ENCODE measurements at places on chromosomes 6 and 20.

- no peak for DNase-seq
These were observed 12.0 kb downstream of the TOMM6 start for GRCh38 chr6:41799559-41799911.

- DNase-seq, result no peak
These were observed 477.2 kb downstream of the EYS start for GRCh38 chr6:65229825-65230224.

DNA sequence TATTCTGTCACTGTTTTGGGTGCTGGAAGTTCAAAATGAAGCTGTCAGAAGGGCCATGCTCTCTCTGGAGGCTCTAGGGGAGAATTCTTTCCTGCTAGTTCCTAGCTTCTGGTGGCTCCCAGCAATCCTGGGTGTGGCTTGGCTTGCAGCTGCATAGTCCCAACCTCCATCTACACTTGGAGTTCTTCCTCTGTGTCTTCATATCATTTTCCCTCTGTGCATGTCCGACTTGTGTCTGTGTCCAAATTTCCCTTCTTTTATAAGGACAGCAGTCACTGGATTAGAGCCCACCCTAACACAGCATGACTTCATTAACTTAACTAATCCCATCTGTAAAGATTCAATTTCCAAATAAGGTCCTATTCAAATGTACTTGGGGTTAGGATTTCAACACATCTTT, 23.3 kb upstream of the ENPP1 start:
- no peak for DNase-seq

- DNase-seq, result peak; percentile 1
These were observed 8.4 kb upstream of the ULBP2 start for GRCh38 chr6:149933461-149933860.

DNA sequence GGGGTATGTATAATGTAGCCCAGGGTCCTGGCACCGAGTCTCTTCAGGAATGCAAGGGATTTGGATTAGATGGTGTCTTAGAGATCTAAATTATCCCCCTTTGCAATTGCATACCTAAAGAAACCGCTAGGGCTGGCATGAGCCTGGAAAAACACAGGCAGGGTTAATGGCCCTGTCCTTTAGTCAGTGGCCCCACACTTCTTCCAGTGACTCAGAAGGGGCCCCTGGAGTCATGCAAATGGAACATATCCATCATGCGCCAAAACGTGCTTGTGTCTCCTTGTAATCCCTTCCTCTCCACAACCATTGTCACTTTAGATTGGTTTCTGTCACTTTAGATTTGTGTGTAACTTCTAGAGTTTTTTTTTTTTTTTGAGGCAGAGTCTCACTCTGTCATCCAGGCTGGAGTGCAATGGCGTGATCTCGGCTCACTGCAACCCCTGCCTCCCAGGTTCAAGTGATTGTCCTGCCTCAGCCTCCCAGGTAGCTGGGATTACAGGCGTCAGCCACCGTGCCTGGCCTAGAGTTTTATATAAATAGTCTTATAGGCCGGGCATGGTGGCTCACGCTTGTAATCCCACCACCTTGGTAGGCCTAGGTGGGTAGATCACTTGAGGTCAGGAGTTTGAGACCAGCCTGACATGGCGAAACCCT, 8.7 kb upstream of the MYBL2 start:
- DNase-seq, result no peak
